ENCODE measurements at places on chromosomes 6 and 20.

DNA sequence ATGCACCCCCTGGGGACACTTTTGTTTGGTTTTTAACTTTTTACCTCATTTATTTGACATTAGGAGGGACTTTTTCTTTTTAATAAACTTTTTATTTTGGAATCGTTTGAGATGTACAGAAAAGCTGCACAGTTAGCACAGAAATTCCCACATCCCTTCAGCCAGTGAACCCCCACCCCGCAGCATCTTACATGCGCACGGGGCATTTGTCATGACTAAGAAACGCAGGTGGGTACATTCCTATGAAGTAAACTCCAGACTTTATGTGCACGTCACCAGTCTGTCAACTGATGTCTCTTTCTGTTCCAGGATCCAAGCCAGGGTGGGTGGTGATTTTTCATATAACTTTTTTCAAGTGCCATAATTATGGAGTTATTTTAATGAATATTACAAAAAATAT lies 4.9 kb upstream of the ZNF831 start:
- DNase-seq = no peak

DNA sequence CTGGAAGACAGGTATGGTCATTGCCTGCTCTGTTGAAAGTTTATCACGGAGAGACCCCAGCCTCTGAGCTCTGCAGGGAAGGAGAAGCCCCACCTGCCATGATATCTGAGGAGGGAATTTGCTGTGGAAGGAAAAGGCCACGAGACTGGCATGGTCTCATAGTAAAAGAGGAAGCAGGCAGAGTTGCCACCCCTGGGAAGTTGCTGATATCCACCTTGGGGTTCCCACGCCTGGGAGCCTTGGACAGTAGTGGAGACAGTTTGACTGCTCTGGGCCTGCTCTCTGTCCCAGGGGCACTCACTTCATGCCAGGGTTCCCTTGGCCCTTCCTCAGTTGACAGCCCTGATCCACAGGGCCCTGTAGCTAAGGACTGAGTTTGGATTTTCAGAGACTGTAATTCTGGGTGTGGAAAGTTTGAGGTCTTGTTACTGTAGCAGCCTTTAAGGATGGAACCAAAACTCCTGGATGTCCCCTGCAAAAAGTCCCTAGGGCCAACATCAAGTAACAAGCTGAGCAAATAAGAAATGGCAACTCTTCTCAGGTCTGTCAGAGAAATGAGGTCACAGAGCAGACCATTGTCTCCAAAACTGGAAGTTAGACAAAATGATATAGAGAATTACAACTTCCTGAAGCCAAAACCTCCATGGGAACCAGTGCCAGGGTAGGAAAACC lies 6.9 kb upstream of the SIRPB1 start:
- DNase-seq = no peak

DNA sequence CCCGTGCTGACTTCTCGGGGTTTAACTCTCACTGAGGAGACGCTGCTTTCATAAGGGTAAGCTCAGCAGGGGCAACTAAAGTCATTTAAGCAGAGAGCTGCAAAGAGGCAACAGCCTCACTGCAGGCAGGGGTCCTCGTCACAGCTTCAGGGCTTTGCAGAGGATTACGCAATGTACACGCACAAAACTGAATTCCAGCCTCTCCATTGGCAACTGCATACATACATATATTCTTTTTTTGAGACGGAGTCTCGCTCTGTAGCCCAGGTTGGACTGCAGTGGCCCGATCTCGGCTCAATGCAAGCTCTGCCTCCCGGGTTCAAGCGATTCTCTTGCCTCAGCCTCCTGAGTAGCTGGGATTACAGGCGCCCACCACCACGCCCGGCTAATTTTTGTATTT lies 2.4 kb downstream of the GMEB2 start:
- DNase-seq = no peak

- DNase-seq = no peak
Observed at GRCh38 chr20:21103582-21104465, 2.3 kb downstream of the LINC00237 start.

GRCh38 chr20:38751360-38751976 lies 3.2 kb downstream of the ACTR5 start:
- peak; percentile 53 for DNase-seq

DNA sequence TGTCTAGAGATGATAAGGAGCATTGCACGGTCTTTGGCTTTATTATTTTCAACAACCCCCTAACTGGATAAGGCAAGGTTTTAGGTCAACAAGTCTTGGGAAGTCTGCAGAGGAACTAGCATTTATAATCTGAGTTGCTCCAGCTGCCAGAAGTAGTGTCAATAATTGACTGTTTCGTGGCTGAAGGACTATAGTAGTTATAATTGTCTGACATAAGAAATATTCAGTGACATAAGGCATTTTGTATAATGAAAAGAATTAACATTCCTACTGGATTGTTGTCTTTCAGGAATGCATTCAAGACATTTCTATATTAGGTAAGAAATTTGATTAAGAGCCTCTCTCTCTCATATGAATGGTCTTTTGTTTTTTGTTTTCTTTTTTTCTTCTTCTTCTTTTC lies 136.9 kb upstream of the SGK1 start:
- DNase-seq = no peak

DNA sequence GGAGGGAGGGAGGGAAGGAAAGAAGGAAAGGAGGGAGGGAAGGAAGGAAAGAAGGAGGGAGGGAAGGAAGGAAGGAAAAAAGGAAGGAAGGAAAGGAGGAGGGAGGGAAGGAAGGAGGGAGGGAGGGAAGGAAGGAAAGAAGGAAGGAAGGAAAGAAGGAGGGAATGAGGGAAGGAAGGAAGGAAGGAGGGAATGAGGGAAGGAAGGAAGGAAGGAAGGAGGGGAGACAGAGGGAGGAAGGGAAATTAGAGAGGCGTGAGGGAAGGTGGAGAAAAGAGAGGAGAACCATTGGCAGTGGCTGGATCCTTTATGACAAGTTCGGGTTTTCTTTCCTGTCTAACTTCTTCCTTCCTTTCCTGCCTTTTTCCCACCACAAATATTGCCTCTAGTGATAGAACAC lies 22.3 kb upstream of the SUPT3H start:
- no peak for DNase-seq

GRCh38 chr6:32163559-32164258 lies 686 bp upstream of the EGFL8 start:
- DNase-seq = no peak

DNA sequence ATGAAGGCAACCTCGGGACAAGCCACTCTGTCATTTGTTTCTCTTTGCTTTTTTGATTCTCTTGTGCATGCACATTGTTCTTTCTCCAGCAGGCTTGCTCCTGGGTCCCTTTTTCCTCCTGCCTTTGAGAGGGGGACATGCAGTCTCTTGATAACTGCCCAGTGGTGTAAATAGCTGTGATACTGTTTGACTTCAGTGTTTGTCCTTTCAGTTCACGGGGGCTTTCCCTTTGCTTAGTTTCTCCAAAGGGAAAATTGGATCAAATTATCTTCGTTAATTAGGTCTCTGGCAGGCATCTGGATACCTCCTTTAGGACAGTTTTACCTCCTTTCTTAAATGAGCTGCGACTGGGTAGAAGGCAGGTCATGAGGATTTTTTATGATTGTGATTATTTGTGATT lies 41.5 kb downstream of the RALGAPB start:
- no peak for DNase-seq

DNA sequence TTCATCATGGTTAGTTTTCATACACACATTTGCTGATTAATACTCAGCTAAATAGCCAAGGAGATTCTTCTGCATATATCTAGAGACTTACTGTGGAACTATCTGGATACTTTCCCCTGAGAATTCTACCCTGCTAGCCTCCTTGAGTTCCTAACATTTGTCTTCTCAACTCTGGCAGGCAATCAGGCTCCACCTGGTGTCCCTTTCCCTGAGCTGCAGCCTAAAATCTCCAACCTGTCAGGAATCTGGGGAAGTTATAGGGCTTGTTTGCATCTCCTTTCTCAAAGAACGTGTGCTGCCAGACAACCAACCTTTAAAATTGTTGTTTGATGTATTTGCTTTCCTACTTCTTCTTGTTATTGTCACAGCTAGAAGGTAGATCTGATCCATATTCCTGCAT lies 73.4 kb downstream of the FUT9 start:
- no peak for DNase-seq

DNA sequence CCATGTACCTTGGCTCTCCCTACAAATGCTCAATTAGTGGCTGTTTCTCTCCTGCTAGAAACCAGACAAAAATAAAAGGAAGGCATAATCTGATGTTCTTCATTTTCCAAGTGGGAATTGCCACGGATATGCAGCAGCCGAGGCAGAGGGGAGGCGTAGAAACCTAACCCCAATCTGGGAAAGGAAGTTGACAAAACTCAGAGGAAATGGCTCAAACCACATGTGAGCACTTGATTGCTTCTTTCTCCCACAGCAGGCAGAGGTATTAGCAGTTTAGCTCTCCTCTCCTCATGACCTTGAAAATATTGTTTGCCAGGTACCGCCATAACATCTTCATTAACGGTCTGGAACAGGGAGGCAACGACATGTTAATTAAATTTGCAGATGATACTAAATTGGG lies 3.8 kb upstream of the MLN start:
- no peak for DNase-seq

- DNase-seq = no peak
Observed at GRCh38 chr20:14633507-14633906, 296.1 kb upstream of the FLRT3 start.

DNA sequence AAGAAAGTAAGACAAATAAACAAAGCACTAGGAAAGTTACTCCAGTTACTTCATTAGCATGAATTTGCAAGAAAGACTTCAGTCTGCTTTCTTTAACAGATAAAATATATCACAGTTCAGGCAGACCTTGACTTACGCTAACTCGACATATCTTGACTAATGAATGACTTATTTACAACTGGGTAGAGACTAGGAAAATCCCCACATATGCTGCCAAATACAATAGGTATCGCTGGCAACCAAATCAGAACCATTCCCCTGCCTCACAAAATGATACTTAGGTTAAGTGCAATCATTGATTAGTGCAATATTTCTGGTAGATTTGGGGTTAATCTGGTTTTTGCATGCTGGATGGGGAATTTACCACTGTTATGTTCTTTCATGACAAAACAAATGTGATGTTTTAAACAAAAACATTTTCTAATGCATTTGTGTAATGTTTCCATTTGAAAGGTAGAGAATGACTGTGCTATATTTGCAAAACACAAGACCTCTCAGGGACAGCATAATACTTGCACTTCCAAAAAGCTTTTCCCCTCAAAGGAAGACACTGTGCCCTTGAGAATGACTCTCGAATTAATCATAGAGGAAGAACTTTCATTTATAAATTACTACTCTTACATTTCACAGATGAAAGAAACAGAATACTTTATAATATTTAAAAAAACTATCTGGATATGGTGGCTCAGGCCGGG lies 101.6 kb downstream of the PRKN start:
- no peak for DNase-seq

- DNase-seq = no peak
Observed at GRCh38 chr6:129146902-129147301, 264.0 kb downstream of the LAMA2 start.

GRCh38 chr6:170192905-170193304 lies 98.0 kb downstream of the DLL1 start:
- no peak for DNase-seq

DNA sequence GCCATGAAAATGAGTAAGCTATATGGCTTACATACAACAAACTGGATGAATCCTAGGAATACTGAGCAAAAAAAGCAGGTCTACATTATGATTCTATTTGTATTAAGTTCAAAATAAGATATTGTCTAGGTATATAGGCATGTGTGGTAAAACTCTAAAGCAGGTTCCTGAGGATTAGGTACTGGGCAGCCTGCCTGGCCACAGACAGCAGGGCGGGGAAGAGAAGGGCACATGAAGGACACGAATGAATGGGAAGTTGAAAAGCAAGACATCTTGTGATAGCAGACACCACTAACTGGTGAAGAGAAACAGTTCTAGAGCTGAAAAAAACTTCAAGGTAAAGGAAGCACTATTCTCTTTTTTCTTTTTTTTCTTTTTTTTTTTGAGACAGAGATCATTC lies 72.6 kb upstream of the SLC4A11 start:
- DNase-seq = no peak

DNA sequence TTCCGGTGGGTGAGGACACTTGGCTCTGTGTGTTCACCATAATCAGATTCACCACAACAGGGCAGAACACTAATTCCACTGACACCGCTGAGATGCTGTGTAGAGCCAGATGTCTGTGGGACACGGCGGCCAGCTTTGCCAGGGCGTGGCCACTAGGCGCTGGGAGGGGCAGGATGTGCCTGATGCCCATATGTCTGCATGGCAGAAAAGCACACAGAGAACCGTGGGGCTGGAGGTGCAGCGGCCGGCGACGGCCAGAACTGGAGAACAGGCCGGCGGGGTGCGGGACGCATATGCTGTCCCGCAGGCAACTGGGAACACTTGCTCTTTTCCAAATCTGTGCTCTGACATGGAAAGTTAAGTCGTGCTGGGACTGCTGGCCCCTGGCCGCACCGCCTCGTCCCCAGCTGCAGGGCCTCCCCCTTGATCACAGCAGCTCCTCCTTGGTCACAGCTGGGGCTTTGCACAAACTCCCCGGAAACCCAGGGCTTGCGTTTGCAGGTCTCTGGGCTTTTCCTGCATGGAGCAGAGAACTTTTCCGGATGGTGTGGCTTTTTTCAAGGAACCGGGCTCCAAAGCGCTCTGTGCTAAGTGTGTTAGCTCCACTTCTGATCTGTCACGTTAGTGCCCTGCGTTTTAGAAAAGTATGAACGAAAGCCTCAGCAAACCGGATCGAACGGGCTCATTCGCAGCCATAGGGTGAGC lies 31.1 kb downstream of the NTSR1 start:
- DNase-seq = peak; percentile 49

- no peak for DNase-seq
Observed at GRCh38 chr6:87378947-87379346, 28.8 kb upstream of the CFAP206 start.

DNA sequence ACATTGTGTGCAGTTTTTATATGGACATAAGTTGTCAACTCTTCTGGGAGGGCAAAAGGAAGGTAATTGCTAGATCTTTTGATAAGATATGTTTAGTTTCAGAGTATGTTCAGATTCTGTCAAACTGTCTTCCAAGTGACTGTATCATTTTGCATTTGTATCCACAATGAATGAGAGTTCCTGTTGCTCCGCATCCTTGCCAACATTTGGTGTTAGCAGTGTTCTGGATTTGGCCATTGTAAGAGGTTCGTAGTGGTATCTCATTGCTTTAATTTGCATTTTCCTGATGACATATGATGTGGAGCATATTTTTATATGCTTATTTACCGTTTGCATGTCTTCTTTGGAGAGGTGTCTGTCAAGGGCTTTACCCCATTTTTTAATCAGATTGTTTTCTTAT lies 150.2 kb downstream of the CDKAL1 start:
- DNase-seq = no peak

Data from CD4-positive, alpha-beta T cell treated with Interleukin-21 for 1 hour (primary cell).